ENCODE measurements at places on chromosomes 12 and 14. TPM values are rescaled to one million over a fixed set of nuclear protein-coding genes. Genes with fewer than 3 reads are reported as not detected.

GRCh38 chr12:13099844-13100604, 3.4 kb downstream of the GSG1 start:
- peak overlapping the region; percentile 92 for H3K27ac ChIP-seq
- no peaks in the 10 kb centered on the region for H3K27me3 ChIP-seq
- H3K4me3 ChIP-seq, result no peak overlapping the region
- no peaks in the 10 kb centered on the region for H3K36me3 ChIP-seq

- no peak for DNase-seq
- no peaks in the 10 kb centered on the region for H3K4me1 ChIP-seq
- H3K27me3 ChIP-seq, result no peaks in the 10 kb centered on the region
- H3K4me3 ChIP-seq, result no peak overlapping the region
- H3K36me3 ChIP-seq, result no peaks in the 10 kb centered on the region
- no peak overlapping the region for H3K27ac ChIP-seq
These were observed 63.8 kb upstream of the PLEKHG7 start for GRCh38 chr12:92639017-92639416.

GRCh38 chr14:50832935-50833630, 2.1 kb upstream of the NIN start:
- no peak overlapping the region for H3K27ac ChIP-seq
- no peaks in the 10 kb centered on the region for H3K4me1 ChIP-seq
- H3K27me3 ChIP-seq, result no peaks in the 10 kb centered on the region
- H3K36me3 ChIP-seq, result no peaks in the 10 kb centered on the region
- no peak for DNase-seq

DNA sequence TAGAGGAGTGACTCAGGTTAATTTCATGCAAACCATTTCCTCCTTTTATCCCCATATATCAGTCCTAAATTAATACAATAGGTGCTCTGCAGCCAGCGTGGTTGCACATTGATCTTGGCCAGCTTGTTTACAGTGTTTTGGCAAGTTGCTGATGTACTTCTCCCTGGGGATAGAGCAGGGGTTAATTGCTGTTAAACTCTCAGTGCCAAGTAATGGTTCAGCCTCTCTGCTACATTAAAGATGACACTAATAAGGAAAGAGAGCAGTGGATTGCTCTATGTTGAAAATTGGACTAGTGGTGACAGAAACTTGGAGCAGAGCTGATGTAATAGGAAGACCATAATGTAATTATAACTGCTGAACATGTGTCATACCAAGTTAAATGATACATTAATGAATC, 717.5 kb downstream of the RERGL start:
- H3K4me3 ChIP-seq, result no peak overlapping the region
- no peak overlapping the region for H3K27ac ChIP-seq
- no peaks in the 10 kb centered on the region for H3K4me1 ChIP-seq
- no peak for DNase-seq
- no peaks in the 10 kb centered on the region for H3K36me3 ChIP-seq

- no peak overlapping the region for H3K27ac ChIP-seq
- no peak overlapping the region for H3K4me3 ChIP-seq
- DNase-seq, result no peak
- no peaks in the 10 kb centered on the region for H3K36me3 ChIP-seq
- H3K4me1 ChIP-seq, result no peaks in the 10 kb centered on the region
- no peaks in the 10 kb centered on the region for H3K27me3 ChIP-seq
These were observed 159.0 kb upstream of the SFSWAP start for GRCh38 chr12:131551675-131552491.

The PCED1B gene
- total RNA-seq, result 12.6 TPM

The DDN gene
- total RNA-seq, result not detected
